ENCODE measurements at places on chromosomes 12 and 14.

GRCh38 chr12:131096681-131097181 lies 143.0 kb downstream of the ADGRD1 start:
- DNase-seq, result no peak

DNA sequence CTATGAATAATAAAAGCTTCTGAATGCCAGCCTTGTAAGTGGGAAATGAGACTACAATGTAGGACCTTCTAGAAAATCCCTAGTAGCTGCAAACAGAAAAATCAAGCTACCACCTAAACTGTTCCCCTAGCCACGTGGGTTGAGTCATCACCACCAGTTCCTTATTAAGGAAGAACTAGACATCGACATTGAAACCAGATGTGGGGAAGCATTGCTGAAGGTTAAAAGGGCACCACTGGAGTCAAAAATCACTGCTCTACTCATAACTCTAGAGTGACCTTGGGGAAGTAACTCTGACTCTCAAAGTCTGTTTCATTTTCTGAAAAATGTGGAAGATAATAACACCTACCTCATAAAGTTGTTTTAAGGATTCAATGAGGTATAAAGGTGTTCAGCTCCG lies 9.4 kb upstream of the CNIH1 start:
- peak; percentile 36 for DNase-seq

- DNase-seq, result no peak
Measured at GRCh38 chr14:91277546-91278382, 33.3 kb upstream of the GPR68 start.

- DNase-seq, result no peak
Measured at GRCh38 chr14:68884031-68885030, 91.5 kb upstream of the ZFP36L1 start.

- no peak for DNase-seq
Measured at GRCh38 chr14:33685698-33686097, 265.2 kb downstream of the EGLN3 start.

DNA sequence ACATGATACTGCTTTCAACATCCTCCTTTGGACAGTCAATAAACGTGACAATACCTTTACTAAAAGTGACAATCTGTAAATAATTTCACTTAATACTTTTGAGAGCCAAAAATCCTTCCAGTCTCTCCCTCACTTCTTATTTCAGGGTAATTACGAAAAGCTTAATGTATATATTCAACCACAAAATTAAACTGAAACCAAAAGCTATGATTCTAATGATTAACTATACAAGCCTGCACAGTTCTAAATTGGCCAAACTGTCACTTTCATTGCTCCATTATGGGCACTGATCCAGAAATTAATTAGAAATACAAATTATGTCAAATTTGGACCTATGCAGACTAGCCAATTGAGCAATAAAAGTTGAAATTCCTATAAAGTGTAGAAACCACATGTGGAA lies 696.5 kb upstream of the MIS18BP1 start:
- no peak for DNase-seq

DNA sequence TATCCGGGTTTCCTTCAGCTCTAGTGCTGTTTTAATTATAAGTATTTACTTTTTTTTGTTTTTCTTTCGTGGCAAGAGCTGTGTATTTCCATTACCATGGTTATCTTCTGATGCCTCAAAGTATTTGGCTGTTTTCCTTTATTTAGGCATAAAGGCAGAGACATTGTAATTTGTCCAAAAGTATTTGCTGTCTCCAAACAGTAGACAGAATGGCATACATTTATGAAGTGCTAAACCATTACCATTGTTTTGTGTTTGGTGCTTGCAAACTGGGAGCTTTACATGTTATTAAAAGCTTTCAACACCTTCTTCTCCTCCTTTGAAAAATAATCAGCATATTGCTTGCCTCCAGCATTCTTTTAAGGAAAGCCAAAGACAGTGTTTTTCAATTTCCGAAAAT lies 46.3 kb downstream of the FLRT2 start:
- DNase-seq, result no peak

GRCh38 chr12:47349137-47350061 lies 269.6 kb upstream of the AMIGO2 start:
- no peak for DNase-seq

DNA sequence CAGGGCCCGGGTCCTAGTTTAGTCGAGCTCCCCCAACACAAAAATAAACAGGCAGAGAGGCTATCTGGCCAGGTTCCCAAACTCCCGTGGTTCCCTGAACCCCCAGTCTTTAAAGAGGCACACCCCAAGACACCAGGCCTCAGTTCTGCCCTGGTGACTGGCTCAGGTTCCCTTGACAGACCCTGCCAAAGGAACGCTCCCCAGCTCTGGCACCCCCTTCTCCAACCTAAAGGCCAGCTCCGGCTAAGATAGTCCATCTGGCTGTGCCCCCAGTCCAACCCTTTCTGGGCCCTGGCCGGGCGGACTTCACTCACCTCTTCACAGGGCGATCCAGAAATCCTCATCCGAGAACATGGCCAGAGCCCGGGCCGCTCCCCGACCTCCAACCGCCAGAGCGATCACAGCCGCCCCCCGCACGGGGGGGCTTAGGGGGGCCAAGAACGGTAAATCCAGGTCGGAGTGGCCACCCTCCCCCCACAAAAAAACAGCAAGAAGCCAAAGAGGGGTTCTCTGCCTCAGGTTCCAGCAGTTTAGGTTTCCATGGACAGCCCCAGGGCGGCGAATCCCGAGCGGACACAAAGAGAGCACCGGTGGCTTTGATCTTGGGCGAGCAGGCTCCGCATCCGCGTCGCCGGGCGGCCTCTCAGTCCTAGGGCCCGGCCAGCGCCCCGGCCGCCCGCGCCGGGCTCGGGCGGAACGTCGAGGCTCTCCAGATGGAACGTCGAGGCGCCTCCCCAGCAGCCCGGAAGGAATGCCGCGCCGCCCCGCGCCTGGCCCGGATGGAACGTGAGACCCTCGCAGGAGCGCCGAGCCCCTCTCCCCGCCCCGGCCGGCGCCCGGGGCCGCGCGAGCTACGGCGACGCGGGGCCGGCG lies 1.1 kb downstream of the KMT2D start:
- no peak for DNase-seq

- no peak for DNase-seq
Measured at GRCh38 chr14:60722357-60723115, 1.6 kb downstream of the SIX4 start.

DNA sequence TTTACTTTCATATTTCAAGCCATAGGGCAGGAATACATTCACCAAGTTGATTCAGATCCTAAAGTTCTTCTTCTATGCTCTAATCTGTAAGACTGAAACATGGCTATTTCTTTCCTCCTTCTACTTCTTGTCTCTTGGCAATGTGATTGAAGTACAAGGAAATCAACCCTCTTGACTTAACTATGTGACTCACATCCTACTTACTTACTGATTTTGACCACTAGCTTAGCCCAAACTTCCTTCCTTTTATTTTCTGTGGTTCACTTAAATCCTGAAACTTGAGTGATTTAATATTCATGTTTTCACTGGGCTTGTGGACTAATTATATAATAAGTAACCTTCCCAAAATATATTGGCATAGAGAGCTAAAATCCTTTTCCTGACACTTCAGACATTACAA lies 111.2 kb upstream of the NOVA1 start:
- no peak for DNase-seq

DNA sequence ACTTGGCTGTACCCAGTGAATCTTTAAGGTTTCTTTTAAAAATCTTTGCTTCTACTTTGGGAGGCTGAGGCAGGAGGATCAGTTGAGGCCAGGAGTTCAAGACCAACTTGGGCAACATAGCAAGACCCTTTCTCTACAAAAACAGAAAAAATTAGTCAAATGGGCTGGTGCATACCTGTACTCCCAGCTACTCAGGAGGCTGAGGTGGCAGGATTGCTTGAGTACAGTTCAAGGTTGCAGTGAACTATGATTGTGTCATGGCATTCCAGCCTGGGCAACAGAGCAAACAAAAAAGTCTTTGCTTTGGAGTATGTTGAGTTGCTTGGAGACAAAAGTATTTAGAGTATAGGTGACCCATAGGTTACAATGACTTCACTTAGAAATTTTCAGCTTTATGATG lies 6.2 kb upstream of the DDX55 start:
- DNase-seq, result no peak

- DNase-seq, result no peak
Measured at GRCh38 chr12:14846042-14846587, 2.8 kb upstream of the ART4 start.

DNA sequence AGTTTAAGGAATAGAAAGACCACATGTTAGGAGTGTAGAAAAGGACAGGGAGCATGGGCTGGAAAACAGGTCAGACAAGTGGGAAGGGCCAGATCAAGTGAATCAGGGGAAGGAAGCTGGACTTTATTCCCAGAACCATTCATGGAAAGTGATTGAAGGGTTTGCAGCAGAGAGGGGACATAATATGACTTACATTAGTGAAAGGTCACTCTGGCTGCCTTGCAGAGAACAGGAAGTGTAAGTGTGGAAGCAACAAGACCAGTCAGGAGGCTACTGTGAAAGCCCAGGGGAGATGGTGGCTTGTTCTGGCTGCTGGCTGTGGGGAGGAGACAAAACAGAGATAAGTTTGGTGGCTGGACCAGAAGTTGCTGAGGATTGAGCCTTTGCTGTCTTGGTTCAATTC lies 69.1 kb downstream of the VCPKMT start:
- no peak for DNase-seq

DNA sequence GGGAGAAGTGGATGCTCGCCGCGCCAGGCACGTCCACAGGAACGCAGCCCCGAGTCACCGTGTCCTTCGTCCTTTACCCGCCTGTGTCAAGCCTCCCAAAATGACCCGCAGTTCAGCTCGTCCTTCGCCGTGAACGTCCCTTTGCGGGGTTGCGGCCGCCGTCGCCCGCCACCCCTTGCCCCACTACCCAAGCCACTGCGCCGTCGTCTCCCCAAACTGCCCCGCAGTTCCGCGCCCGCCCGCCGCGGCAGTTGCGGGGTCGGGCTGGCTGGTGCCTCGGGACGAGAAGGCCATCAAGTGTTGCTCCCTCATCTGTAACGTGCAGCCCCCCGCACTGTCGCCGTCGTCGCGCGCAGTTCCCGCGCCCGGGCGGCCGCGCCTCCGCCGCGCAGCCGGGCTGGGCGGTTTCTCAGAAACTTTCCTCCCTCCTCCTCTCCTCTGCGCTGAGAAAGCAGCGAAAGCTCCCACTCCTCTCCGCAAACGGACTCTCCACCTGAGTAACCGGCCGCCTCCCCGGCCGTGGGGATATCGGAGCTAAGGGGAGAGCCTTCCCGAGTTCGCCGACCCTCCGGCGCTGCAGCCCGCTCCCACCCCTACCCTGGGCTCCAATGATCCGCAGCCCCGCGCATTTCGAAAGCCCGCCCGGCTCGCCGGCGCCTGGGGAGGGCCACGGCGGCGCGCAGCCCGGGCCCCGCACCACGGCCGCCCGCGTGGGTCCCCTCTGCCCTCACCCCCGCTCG lies 6.7 kb downstream of the CDKN1B start:
- DNase-seq, result no peak

DNA sequence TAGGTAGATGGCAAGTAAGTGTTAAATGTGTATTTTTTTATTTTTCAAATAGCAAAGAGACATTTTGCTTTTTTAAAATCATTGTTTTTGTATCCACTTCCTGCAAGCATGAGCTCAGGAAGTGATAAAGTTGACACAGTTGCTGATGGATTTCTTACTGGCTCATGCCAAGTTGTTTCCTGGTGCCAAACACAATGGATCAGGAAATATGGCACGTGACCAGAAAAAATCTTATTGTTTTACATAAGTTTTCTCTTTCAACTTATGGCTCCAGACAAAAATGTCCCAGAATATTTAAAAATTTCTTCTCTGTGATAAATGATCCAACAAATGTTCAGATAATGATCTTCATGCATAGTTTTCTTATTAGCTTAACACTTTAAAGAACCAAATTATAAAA lies 1279.1 kb upstream of the FLRT2 start:
- no peak for DNase-seq

GRCh38 chr14:51954031-51954430 lies 35.3 kb upstream of the RTRAF start:
- no peak for DNase-seq

DNA sequence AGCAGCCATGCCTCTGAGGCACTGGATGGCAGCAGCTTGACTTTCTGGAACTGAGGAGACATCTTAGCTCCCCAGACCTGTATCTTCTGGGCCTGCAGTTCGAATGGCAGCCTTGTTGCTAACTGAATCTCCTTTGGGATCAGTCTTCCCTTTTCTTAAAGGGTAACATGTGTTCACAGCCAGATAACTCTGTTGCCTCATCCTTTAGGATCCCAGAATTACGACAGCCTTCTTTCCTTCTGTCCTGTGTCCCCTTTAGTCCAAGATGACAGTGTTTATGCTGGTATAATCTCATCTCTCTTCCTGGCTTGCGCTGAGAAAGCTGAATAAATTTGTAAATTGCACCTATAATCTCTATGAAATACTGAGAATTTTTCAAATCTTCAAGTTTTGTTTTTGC lies 9.1 kb upstream of the ERC1 start:
- DNase-seq, result no peak

DNA sequence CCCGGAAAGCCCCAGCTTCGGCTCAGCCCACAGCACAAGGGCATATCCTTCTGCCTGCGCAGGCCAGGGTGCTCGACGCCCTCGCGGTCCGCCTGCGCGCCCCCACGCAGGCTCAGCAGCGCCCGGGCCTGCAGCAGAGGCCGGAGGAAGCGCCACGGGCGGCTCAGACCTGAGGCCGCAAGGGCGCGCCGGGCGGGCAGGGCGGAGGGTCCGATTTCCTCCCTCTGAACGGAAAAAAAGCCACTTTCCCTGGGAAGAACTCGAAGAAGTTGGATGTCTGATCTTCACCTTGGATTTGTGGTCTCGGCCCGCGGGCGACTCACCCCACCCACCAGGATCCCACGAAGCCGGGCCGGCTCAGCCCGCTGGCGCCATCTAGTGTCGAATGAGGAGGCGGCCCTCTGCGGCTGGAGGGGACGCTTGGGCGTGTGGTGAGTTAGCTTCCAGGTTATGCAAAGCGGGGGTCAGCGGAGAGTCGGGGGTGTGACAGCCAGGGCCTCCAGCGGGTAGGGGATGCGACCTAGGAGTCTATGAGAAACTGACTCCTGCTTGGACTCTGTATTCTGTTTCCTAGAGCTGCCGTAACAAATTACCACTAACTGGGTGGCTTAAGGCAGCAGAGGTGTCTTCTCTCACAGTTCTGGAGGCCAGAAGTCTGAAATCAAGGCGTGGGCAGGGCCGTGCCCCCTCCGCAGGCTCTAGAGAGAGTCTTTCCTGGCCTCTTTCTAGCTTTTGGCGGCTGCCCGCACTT lies 40.0 kb upstream of the SRSF5 start:
- peak; percentile 44 for DNase-seq

DNA sequence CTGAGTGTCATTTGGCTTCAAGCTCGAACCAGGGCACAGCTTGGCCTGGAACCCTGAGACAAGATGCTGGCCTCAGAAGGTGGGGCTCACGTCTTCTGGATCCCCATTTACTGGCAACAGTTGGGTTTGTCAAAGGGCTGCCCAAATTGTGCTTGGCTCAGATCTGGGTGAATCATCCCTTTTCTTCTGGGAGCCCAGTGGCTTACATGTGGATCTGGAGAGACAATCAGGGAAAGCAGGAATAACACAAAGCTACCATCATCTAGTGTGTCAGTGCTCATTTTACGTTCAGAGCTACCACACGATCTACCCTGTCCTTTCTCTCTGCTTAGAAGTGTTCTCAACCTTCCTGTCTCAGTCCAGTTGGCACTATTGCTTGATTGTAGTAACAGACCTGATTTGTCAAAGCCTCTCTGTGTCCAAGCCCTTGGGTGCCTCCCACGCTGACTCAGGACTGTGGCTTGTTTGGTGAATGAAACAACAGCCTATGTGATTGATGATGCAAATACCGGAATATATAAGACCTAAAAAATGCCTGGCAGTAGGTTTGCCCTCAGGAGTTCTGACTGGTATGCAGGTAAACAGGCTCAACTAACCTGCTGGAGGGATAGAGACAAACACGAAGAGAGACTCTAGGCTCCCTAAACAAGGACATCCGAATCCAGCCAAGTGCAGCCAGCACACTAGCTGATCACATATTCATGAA lies 974.3 kb downstream of the VRK1 start:
- no peak for DNase-seq

GRCh38 chr12:131105736-131106348 lies 152.1 kb downstream of the ADGRD1 start:
- no peak for DNase-seq

All from amniotic stem cell (primary cell).